Motor neuron (in vitro differentiated cells): ENCODE measurements at places on chromosomes 12 and 14. TPM values are rescaled to one million over a fixed set of nuclear protein-coding genes. Genes with fewer than 3 reads are reported as not detected.

GRCh38 chr12:56591961-56592360, 38.2 kb downstream of the BAZ2A start:
- no peak for ATAC-seq

DNA sequence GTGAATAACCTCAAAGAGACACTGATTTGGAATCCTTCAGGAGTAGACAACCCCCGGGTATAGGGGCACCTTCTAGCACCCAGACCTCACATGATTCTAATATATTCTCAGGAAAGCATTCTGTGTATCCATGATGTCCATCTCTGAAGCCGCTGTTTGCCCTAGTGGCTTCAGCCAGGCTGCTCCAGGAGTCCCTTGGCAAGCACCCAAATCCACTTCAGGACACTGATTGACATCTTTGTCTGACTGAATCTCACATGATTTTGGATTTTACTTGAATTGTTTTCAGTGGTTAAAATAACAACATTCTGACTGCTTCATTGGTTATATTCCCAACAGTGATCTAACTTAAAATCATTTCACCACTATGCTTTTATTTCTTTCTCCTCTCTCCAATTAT, 390.5 kb upstream of the CLEC14A start:
- ATAC-seq = no peak

- peak; percentile 15 for ATAC-seq
These were observed 46.9 kb downstream of the C14orf132 start for GRCh38 chr14:96086032-96086431.

DNA sequence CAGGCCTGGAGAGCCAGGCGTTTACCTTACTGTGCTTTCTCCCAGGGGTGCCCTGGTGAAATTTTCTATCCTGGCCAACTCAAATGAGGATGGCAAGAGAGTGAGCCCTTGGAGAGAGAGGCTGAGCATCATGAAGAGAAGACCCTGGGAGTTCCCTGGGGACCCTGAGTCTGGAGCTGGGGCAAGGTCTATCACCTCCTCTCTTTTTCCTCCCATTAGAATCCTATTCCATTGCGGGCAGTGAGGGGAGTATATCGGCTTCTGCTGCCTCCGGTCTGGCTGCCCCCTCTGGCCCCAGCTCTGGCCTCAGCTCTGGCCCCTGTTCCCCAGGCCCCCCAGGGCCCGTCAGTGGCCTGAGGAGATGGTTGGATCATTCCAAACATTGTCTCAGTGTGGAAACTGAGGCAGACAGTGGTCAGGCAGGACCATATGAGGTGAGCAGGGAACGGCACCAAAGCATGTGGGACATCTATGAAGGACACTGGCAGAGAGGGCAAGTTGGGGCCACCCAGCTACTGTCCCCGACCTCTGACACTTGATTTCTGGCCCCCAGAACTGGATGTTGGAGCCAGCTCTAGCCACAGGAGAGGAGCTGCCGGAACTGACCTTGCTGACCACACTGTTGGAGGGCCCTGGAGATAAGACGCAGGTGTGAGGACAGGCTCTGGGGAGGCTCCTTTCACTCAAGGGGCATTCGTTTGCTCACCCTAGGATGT, 1.6 kb downstream of the ARHGEF25 start:
- no peak for ATAC-seq

DNA sequence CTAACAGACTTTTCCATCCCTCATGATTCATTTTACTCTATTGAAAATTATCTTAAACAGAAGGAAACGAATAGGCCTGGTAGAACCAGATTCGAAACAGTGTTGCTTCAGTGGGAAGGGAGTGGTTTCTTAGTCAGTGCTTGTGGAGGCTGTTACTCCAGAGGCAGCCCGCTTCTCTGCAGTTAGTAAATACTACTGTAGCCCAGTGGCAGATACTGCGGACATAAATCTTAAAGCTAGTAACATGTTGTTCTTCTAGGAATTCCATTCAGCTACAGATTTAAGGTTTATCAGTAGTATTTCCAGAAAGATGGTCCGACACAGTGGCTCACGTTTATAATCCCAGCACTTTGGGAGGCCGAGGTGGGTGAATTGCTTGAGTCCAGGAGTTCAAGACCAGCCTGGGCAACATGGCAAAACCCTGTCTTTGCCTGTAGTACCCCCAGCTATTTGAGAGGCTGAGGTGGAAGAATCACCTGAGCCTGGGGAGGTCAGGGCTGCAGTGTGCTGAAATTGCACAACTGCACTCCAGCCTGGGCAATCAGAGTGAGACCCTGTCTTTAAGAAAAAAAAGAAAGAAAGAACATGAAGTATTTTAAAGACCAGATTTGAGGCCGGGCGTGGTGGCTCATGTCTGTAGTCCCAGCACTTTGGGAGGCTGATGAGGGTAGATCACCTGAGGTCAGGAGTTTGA, 45.9 kb downstream of the DIP2B start:
- no peak for ATAC-seq

GRCh38 chr14:93160353-93160801, 24.3 kb downstream of the MOAP1 start:
- ATAC-seq = no peak

DNA sequence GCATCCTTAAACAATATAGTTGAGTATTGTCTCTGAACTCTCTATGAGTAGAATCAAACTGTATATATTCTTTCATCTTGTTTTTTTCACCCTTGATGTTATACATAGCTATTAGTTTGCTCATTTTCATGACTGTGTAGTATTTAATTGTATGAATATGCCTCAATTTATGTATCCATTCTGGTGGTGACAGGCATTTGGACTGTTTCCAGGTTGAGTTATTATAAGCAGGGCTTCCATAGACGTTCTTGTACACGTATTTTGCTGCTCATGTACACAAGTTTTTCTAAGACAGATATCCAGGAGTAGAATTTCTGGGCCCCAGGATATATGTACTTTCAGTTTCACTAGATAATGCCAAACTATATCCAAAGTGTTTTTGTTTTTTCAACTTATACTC, 211.4 kb downstream of the NTF3 start:
- ATAC-seq = no peak

- ATAC-seq = no peak
These were observed 89.8 kb downstream of the BTG1 start for GRCh38 chr12:92055877-92056276.

DNA sequence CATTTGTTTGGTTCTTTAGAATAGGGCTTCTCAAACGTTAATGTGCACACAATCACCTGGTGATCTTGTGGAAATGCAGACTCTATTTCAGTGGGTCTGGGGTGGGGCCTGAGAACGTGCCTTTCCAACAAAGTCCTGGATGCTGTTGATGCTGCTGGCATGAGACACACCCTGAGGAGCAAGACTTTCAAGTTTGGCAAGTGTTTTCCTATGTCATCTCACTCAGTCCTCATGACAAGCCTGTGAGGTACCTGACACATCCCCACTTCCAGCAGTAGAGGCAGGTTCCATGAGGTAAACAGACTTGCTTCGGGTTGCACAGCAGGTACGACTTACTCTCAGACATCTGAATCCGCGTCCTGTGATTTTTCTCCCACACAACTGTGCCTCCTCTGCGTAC, 147.1 kb downstream of the MYRFL start:
- ATAC-seq = no peak

GRCh38 chr12:68447797-68448260, 115.7 kb upstream of the MDM1 start:
- ATAC-seq = no peak

GRCh38 chr14:20606190-20606901, 15.2 kb upstream of the RNASE12 start:
- no peak for ATAC-seq

DNA sequence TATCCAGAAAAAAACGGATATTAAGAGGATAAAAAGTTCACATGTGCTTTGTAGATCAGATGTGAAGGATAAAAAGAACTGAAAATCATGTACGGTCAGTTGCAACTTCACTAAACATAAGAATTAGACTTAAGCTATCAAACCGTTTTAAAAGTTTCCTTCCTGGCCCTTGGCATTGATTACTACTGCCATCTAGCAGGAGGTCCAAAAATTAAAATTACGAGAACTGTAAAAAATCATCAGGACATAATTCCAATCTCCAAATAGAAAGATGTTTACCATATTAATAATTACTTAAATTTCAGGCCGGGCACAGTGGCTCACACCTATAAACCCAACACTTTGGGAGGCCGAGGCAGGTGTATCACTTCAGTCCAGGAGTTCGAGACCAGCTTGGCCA, 7.9 kb downstream of the WDR89 start:
- ATAC-seq = no peak

DNA sequence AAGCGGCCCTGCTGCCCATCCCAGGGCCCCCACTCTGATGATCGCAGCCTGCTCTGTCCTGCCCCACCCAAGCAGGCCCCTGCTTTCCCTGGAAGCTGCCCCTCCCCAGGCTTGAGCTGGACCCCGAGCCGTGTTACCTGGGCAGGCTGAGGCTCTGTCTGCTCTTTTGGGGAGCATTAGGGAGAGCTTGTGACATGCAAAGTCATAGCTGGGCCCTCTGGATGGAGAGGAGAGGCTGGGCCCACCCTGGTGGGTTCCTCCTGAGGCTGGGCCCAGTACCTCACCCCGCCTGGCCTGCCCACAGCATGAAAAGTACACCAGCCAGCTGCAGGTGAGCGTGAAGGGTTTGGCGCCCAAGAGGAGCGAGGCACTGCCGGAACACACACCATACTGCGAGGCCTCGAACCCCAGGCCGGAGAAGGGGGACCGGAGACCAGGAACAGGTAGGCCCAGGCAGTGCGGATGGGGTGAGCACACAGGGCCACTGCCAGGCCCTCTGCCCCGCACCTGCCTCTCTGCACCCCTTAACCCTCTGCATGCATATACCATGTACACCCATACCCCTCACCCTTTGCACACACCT, 15.0 kb downstream of the CEP170B start:
- ATAC-seq = no peak

DNA sequence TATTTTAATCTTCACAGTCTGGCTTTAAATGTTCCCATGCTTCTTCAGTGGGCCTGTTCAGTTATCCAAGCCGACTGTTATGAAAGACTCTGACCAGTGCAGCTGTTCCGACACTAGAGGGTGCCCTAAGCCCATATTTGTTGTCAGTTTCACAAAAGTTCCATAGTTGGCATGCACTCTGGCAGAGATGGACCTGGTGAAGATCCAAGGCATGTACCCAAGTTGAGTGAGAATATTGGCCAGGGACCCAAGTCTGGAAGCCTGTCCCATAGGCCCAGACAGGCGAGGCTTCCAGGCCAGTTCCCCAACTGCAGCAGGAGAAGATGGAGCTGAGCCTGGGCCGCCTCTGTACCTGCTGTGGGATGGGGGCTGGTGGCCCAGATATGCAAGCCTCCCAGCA, 27.4 kb upstream of the GUCY2C start:
- ATAC-seq = no peak

GRCh38 chr12:974271-974862, 16.7 kb upstream of the ERC1 start:
- no peak for ATAC-seq

DNA sequence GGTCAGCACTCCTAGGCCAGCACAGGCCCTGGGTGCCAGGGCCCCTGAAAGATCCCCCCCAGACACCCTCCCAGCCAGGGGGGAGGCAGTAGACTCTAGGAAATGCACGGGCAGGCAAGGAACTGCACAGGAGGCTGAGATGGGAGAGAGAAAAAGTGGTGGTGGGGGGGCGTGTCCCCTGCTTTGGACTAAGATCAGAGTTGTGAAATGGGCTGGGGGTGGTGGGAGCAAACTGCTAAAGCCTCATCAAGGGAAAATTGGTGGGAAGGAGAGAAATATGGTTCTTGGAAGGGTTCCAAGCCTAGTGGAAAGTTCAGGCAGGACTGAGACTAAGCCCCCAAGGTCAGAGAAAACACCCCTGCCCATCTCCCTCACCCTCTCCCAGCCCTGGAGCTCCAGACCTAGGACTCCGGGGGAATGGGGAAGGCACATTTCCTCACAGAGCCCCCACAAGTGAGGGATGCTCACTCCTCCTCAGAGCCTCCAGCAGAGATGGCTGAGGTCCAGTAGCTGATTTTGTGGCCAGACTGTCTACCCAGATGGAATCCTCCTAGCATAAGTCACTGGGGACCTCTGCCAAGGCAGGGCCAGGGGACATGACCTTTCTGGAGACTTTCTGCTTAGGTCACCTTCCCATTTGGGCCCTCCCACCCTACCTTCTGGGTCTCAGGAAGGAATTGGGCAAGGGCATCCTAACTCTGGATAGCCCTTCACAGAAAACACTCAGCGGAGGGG, 29.8 kb downstream of the FIGNL2 start:
- ATAC-seq = no peak

DNA sequence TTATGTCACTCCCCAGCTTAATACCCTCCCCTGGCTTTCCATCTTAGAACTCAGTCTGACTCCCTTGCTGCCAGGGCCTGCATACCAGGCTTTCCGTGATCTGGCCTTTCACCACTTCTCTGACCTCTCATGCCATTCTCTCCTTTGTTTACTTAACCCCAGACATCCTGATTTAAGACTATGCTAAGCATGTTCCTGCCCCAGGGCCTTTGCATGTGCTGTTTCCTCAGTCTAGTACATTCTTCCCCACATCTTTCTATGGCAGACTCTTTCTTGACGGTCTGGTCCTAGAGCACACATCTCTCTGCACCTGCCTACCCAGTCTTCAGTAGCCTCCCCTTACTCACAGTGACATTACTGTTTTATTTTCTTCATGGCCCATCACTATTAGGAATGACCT, 42.2 kb downstream of the PLXNC1 start:
- ATAC-seq = no peak

GRCh38 chr12:71426300-71427047, 13.1 kb upstream of the LGR5 start:
- ATAC-seq = peak; percentile 39

DNA sequence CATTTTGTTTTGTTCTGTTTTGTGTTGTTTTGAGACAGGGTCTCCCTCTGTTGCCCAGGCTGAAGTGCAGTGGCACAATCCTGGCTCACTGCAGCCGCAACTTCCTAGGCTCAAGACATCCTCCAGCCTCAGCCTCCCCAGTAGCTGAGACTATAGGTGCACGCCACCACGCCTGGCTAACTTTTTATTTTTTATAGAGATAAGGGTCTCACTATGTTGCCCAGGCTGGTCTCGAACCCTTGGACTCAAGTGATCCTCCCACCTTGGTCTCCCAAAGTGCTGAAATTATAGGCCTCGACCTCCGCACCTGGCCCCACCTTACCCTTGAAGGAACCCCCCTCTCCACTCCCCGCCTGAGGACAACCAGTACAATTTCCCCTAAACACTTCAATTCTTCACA, 7.5 kb upstream of the IFT81 start:
- no peak for ATAC-seq

ACSS3 gene
- 5.2 and 5.9 TPM in 2 replicates for total RNA-seq

MGAT4C gene
- total RNA-seq = 0.19 and 0.31 TPM in 2 replicates

ADIPOR2 gene
- total RNA-seq = 36.7 and 49.4 TPM in 2 replicates

NFKBIA gene
- 18.7 and 19.7 TPM in 2 replicates for total RNA-seq

COQ10A gene
- 14.7 and 16.6 TPM in 2 replicates for total RNA-seq

WDHD1 gene
- 20.4 and 22.1 TPM in 2 replicates for total RNA-seq

MDGA2 gene
- total RNA-seq = 0.05 and 0.16 TPM in 2 replicates

GPRC5A gene
- total RNA-seq = 4.2 and 5.5 TPM in 2 replicates

ITGB7 gene
- 0.34 and 0.80 TPM in 2 replicates for total RNA-seq

PDE3A gene
- 18.7 and 20.1 TPM in 2 replicates for total RNA-seq

SDR9C7 gene
- total RNA-seq = not detected in 2 replicates

TTLL5 gene
- 28.7 and 35.4 TPM in 2 replicates for total RNA-seq

OTOGL gene
- total RNA-seq = 0.64 and 0.74 TPM in 2 replicates

P3H3 gene
- 14.8 and 17.2 TPM in 2 replicates for total RNA-seq

TAS2R50 gene
- 4.7 and 8.0 TPM in 2 replicates for total RNA-seq

IFNG-AS1 gene
- not detected in 2 replicates for total RNA-seq

TAS2R10 gene
- total RNA-seq = 1.7 TPM in 2 replicates

L3HYPDH gene
- 16.3 and 19.2 TPM in 2 replicates for total RNA-seq
